ENCODE measurements at places on chromosomes 12 and 14.
A peak's percentile ranks its signal among the peaks of the same experiment; 100 is the strongest.

- DNase-seq, result no peak
These were observed 13.7 kb downstream of the COL2A1 start for GRCh38 chr12:47990351-47991105.

GRCh38 chr14:85701763-85702162, 171.8 kb downstream of the FLRT2 start:
- DNase-seq, result no peak

DNA sequence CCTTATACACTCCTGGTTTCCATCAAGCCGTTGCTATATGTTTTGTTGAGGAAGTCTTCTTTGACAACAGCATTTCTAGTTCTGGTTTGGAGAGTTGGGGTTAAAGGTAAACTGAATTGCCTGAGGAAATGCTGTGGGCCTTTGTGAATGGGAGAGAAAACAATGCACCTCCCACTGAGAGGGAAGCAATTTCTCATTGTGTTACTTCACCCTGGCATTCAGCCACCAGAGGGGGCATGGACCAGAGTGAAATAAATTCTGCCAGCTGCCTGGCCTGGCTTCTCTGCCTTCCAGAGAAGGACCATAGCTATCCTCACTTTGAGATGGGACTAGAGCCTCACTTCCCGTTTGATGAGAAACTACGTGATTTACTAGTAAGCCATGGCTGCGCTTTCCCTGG, 475.3 kb downstream of the EGLN3 start:
- DNase-seq, result peak; percentile 15

- DNase-seq, result no peak
These were observed 42.2 kb upstream of the PTGR2 start for GRCh38 chr14:73809391-73809790.

DNA sequence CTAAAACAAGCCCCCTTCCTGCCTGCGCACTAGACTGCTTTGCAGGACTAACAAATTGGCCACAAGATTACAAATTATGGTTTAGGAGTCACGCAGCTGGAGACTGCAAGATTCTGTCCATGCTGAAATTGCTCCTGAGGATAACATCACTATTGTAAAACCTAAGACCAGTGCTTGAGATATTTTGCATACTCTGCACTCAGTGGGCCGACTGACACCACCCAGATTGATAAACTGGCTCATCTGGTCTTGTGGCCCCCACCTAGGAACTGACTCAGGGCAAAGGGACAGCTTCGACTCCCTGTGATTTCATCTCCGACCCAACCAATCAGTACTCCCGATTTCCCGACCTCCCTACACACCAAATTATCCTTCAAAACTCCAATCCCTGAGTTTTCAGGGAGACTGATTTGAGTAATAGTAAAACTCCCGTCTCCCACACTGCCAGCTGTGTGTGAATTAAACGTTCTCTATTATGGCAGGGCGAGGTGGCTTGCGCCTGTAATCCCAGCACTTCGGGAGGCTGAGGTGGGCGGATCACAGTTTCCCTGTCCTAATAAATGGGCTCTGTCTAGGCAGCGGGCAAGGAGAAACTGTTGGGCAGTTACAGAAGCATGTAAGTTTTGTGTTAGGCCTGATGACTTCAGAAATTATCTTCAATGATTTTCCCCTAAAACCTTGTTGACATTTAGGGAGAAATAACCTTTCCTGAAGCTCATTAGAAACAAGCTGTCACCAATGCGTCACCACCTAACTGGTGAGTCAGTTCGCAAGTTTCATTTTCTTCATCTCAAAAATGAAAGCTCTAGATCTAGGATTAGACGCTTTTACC, 5.3 kb upstream of the UBC start:
- DNase-seq, result peak; percentile 96

DNA sequence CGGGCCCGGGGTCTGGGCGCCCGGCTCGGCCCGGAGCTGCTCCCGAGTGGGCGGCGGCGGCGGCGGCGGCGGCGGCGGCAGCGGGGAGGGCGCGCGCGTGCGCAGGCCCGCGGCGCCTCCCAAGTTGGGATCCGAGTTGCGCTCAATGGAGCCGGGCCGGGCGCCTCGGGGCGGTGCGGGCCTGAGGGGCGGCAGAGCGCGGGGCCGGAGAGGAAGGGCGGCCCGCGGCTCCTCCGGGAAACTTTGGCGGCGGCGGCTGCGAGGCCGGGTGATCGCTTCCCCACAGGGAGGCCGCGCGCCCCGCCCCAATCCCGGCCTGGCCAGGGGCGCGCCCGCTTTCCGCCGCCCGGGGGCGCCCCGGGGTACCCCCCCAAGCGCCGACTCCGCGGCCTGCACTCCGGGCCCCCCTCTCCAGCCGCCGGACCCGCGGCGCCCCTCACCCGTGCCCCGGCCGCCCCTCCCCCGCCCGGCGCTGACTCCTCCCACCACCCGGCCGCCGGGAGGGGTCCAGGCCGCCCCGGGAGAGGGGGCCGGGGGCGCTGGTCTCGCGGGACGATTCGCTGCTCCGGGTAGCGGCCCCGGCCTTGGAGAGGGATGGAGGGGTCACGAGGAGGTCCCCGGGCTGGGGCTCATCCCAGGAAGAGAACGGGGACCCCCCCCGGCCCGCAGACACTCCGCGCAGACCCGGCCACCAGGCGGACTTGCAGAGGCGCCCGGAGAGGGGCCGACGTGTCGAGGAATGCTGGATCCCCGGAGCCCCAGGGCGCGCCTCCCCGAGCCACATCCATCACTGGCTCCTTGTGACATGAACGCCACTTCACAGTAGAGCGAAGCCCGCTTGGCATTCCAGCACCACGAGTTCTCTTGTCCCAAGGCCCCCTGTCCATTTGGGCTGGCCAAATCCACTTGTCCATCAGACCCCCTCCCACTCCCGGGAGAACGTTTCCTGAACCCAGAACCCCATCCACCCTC, at the start of gene RILPL1:
RILPL1 (minus strand) TSS at position 48 of the 972 bp plus-strand sequence. CDS start 237 bp downstream, outside the sequence.
- DNase-seq, result peak; percentile 58

DNA sequence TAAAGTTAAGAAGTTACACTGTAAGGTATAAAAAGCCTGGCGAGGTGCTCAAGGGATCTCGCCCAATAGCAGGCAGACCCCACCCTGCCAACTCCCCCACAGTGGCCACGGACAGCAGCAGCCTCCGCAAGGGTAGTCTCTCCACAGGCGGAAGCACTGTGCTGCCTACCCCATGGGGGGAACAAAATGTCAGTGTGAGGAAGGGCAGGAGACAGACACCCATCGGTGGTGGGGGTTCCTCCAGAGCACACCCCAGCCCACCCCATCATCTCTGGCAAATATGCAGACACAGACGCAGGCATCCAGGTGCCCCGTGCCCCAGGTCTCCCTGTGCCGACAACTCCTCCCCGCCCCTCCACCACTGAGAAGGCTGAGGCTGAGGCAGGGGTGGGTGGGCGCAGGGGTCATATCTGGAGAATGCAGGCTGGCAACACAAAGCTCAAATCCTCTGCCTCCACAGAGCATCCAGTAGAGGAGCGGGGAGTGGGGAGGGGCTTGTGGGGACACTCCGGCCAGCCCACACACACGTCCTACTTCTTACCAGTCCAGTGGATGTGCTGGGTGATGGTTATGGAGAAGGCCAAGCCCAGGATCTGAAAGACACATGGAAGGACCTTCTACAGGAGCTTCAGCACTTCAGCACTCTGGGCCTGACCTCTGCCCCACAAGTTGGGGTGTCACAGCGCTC, 68.3 kb upstream of the DDX11 start:
- DNase-seq, result no peak

- peak; percentile 81 for DNase-seq
These were observed 25.2 kb downstream of the DHRS4L2 start for GRCh38 chr14:24013654-24014514.

GRCh38 chr12:112841906-112842305, 50.4 kb downstream of the RPH3A start:
- DNase-seq, result no peak

DNA sequence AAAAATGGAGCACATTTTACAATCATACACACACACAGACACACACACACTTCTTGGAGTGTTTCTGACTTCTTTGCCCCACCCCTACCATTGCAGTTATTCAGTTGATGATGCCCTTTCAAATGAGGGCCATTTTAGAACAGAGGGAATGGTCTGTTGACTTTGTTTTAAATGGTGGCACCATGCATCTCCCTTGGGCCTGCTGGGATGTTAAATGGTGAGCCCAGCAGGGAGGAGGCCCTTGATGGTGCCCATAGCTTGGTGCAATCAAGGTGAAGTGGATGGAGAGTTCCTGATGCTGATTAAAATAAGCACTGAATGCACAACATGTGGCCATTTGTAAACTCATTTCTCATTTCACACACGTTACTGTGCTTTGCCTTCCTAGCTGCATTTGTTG, 13.3 kb downstream of the C12orf75 start:
- DNase-seq, result no peak

- peak; percentile 44 for DNase-seq
These were observed 89.7 kb upstream of the ETV6 start for GRCh38 chr12:11559626-11560340.

DNA sequence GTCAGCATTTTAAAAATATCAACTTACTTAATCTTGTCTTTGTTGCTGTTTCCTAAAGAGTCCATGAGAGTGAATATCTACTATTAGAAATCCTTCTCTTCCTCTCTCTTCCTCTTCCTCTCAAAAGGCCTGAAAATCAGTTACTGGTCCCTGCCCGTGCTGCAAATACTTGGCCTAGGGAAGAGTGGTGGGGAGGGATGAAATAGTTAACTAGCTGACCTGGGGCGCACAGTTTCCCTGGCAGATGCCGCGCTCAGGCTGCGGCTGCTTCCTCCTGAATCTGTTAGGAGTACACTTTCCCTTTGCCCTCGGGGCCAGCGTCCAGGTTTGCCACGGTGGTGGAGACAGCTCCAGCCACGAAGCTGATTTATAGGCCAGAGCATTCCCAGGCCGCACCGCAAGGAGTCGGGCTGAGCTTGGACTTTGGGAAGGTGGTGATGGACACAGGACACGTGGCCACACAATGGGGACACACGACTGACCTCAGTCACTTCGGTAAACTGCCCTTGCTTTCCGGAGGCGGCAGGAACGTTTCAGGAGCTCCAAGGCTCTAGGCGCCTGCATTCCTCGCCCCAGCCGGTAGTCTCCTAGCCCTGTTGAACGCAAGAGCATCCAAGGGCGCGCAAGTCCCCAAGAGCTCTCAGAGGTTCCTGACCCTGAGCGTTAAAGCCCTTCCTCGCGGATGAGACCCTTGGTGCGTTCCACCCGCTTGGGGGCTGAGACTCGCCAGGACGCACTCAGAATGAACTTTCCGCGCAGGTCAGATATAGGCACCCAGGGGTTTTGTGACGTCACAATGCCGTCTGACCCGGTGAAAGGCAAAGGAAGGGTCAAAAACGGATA, 7.1 kb upstream of the ASCL1 start:
- no peak for DNase-seq

DNA sequence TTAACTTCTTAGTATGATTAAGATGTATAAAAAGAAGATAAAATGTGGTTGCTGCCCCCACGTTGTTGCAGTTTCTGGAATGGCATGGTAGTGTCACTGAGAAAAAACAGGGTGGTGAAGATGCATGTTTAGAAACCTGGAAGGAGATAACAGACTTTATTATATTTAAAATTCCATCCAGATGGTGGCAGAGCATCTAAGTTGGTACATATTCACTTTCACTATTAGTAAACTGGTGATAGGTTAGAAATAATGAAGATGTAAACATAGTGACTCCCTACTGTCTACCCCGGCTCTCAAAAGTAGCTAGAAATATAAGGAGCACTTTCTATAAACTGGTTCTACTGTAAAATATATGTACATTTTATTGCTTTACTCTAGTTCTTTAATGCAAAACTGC, 279.3 kb downstream of the NPAS3 start:
- DNase-seq, result no peak

GRCh38 chr12:101173197-101173749, 36.8 kb downstream of the SLC5A8 start:
- no peak for DNase-seq

GRCh38 chr12:126464153-126464552, 1398.9 kb downstream of the AACS start:
- DNase-seq, result no peak

DNA sequence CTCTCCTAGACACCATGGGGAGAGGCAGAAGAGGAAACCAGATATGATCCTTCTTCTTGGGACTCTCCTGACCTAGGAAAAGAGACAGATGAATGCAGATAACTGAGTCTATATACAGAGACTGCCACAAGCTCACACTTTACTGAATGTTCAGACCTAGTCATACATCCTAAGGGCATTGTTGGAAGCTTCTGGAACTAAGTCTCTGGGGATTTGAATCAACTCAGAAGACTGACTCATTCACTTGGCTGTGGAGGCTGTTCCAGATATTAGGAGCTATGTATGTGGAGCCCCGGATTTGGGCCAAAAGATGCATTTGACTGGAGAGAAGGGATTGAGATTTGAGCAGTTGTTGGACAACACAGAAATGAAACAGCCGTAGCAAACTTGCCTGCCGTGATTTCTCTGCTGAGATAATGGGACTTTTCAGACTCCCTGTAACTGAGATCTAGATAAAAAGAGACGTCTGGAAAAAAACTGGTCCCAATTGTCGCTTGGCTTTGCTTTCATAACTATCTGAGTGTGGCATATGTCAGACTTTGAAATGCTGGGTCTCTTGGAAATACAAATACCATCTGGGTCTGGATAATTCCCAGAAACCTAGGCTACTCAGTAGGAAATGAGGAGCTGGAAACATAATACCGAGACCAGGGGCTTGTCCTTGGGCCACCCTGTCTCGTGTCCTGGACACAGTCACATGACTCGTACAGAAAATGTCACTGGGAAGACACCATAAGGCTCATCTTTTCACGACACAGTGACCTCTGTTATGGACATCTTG, 396.8 kb downstream of the NUAK1 start:
- DNase-seq, result no peak

GRCh38 chr12:48580831-48581230, 11.0 kb upstream of the LALBA start:
- DNase-seq, result no peak

DNA sequence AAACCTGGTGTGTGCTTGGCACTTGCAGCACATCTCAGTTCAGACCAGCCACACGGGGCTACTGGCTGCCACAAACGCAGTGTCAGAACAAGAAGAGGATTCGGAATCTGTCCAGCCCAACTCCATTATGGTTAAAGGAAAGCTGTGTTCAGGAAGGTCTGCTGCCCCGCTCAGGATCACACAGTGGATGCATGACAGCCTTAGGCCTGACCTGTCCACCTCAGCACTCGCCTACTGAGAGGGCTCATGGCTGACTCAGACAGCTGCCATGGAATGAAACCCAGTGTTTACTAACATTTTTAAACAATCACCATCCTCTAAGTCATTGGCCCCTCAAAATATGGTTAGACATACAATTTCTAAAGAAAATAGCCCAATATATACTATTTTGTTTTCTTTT, 5.6 kb upstream of the NIN start:
- DNase-seq, result no peak

GRCh38 chr12:55847603-55848291, 5.0 kb upstream of the MMP19 start:
- DNase-seq, result peak; percentile 98

DNA sequence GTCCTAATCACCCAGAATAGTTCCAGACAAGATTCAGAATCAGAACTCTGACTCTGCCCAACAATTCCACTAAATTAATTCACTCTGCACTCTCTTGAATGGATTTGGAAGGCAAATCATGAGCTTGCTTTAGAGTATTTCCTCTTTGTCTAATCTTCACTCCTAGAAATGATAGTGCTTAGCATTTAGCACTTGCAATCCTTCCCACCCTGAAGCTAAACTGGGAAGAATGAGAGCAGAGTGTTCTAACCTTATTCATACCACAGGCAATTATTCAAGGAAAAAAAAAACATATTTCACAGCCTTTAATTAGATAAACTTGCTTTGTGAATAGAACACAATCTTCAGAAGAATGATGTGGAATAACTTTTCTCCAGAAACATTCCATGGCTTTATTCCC, 264.6 kb downstream of the PAWR start:
- DNase-seq, result no peak

GRCh38 chr12:26120561-26121274, 4.1 kb downstream of the BHLHE41 start:
- DNase-seq, result no peak
